Renal cortical epithelial cell (primary cell): ENCODE measurements at places on chromosomes 11 and 22. TPM values are rescaled to one million over a fixed set of nuclear protein-coding genes. Genes with fewer than 3 reads are reported as not detected.

DNA sequence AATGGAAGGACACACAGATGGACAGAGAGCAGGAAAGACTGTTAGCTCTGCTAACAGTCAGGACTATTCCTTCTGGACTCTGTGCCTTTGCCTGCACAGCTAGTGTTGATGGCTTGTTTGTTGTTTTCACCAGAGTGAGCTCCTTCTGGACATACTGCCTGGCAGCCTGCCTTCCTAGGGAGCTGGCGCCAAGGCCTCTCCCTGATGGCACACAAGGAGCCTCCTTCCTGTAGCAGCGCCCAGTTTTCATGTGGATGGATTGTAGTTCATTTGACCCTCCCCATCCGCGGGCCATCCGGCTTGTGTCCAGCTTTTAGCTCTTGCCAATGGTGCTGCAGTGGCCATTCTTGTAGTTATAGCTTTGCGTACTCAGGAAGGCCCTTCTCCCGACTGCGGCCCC lies 16.6 kb upstream of the BCR start:
- DNase-seq: no peak

DNA sequence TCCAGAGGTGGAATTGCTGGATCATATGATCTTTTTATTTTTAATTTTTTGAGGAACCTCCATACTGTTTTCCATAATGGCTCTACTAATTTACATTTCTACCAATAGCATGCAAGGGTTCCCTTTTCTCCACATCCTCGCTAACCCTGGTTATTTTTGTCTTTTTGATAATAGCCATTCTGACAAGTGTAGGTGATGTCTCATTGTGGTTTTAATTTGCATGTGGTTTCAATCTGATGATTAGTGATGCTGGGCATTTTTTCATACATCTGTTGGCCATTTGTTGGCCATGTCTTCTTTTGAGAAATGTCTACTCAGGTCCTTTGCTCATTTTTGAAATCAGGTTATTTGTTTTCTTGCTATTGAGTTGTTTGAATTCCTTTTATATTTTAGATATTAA lies 15.4 kb upstream of the OR4D5 start:
- no peak for DNase-seq

DNA sequence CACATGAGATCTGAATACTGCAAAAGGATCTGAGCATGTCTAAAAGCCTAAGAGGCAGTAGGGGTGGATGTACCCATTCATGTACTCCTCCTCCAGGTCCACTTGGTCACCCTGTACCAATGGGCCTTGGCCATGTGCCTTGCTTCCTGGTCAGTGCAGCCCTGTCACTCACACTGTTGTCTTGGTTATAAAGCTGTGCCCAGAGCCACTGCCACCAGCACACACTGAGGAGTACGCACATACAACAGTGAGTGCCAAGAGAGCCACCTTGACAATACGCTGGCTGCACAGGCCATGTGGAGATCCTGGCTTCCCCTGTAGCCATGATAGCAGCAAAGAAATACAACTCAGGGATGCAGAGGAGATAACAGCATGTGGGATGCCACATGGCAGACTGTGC lies 96.4 kb upstream of the LDLRAD3 start:
- no peak for DNase-seq

DNA sequence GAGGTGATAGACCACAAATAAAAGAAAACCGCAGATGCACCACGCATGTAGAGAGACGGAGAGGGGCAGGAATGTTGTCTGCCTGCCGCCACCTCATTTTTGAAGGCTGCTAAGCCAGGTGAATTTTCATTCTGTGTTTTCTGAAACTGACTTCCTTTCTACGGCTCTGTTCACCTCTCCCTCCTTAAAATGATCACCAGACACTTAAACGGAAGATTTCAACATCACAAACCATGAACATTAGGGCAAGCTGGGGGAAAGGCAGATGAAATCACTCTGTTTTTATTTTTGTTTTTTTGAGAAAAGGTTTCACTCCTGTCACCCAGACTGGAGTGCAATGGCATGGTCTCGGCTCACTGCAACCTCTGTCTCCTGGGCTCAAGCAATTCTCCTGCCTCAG lies 232.4 kb downstream of the MIAT start:
- DNase-seq: no peak

- DNase-seq: no peak
Observed at GRCh38 chr11:69394234-69394868, 87.1 kb upstream of the LINC01488 start.

AAMDC gene
- total RNA-seq: 22.6 and 26.2 TPM in 2 replicates

POTEH gene
- not detected in 2 replicates for total RNA-seq

- DNase-seq: no peak
Observed at GRCh38 chr11:99781074-99781473, 760.3 kb downstream of the CNTN5 start.

DNA sequence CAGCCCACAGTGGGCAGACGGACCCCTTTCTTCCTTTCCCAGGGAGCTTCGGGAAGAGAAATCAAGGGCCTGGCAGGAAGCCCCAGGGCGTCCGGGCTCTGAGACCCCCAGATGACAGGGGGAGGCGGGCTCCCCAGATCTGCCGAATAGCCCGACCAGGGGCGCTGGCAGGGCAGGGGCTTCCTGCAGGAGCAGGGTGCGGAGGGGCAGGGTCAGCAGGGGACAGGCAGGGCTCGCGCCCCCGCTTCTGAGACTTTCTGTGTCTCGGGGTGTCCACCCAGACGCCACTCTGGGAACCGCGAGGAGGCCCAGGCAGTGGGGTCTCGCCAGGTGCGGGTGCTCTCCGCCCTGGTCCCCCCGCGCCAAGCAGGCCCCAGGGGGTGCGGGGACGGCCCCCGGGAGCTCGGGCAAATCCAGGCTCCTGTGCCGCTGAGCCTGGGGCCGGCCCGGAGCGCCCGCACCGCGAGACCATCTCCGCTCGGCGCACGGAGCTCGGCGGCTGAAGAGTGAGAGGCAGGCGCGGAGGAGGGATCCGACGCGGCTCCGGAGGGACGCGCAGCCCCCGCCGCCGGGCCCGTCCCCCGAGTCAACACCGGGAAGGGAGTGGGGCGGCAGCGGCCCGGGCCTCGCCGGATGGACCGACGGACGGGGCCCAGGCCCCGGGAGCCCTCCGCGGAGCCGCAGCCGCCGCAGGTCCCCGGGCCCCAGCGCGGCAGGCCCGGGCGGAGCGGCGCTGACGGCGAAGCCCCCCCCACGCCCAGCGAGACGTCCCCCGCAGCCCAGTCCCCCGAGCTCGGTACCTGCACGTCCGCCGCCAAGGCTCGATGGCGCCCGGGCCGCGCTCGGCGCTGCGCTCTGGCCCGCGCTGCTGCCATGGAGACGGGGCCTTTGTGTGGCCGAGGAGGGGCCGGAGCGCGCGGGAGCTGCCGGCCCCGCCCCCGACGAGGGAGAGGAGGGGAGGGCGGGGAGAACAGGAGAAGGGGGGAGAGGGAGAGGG lies at the start of gene PLXNB2:
TSS of gene PLXNB2 (minus strand) at position 894 of the 997 bp plus-strand sequence. CDS start 17,062 bp downstream, outside the sequence.
- no peak for DNase-seq

- no peak for DNase-seq
Observed at GRCh38 chr11:57513911-57514537, 1.5 kb downstream of the SLC43A1 start.

PANX3 gene
- total RNA-seq: not detected in 2 replicates

SPDYC gene
- total RNA-seq: not detected in 2 replicates

DNA sequence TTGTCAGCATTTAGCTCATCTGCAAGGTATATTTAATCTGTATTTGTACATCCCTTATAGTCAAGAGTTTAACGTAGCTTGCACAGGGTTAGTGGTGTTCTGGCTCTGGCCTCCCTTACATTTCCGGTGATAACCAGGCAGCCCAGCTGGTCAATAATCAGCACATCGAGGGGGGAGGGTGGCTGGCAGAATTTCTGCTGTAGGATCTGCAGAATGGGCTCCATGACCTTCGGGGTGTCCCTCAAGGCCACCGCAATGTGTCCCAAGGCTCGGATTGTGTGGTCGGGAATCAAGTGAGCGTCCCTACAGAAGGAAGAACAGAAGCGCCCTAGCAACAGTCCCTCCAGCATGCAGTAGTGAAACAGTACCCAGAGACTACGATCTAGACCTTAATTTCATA lies 25.1 kb downstream of the SERPIND1 start:
- no peak for DNase-seq

DNA sequence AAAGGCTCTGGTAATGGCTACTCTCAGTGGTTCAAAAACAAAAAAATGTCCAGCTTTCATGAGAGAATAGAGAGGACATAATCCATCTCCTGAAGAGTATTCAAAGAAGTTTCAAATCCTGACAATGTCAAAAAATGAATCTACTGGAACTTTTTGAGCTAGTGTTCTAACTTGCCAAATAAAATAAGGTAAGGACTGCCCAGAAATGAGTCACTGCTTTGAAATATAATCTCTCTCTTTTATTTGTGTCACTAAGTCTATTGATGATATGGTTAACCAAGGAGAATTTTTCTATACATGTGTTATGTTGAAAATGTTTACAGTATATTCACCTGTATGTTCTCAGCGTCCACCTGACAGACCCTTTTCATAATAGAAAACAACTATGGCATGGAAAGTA lies 3.4 kb downstream of the GUCY1A2 start:
- DNase-seq: no peak

- DNase-seq: no peak
Observed at GRCh38 chr11:83639995-83640758, 354.0 kb upstream of the CCDC90B start.

GRCh38 chr11:18704698-18705097 lies 6.1 kb downstream of the TMEM86A start:
- DNase-seq: no peak

GSTT2 gene
- total RNA-seq: 0.20 TPM in 1 of 2 replicates, not detected in the other

GRCh38 chr11:74085542-74085892 lies 76.6 kb upstream of the UCP3 start:
- DNase-seq: peak; percentile 39

GRCh38 chr11:13686776-13687175 lies 18.3 kb downstream of the FAR1 start:
- DNase-seq: no peak

FOLH1 gene
- total RNA-seq: 0.55 TPM in 1 of 2 replicates, not detected in the other
